ENCODE measurements at places on chromosomes 13 and 19. TPM values are rescaled to one million over a fixed set of nuclear protein-coding genes. Genes with fewer than 3 reads are reported as not detected.

GRCh38 chr19:42065511-42065910 is 4.5 kb downstream of the GRIK5 start:
- DNase-seq: no peak

CBY2 gene
- not detected for polyA plus RNA-seq

HOMER3 gene
- 7.8 TPM for polyA plus RNA-seq

HPN gene
- polyA plus RNA-seq: not detected

DNA sequence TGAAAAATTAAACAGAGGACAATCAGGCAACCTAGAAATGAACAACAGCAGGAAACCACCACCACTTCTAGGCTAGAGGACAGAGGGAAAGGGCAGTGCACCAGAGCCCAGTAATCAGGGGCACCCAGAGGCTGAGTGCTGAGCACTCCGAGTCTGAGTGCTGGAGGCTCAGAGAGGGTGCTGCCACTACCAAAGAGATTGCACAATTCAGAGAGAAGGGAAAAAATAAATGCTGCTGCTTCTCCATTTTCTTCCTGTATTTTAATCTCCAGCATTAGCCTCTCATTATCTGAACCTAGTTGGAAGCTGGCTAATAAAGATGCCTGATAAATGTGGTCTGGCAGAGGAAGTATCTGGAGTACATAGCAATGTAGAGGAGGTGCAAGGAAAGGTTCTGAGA is 11.8 kb upstream of the ZNF175 start:
- no peak for DNase-seq

C1QTNF9 gene
- polyA plus RNA-seq: 0.39 TPM

ITGBL1 gene
- polyA plus RNA-seq: 0.45 TPM

- peak; percentile 83 for DNase-seq
These were observed 4.0 kb upstream of the HOOK2 start for GRCh38 chr19:12779162-12779993.

- no peak for DNase-seq
These were observed 1161.3 kb downstream of the SLITRK1 start for GRCh38 chr13:82720986-82721385.

All from ovary (tissue), 10 donors.